ENCODE measurements at places on chromosomes 7 and 10.

DNA sequence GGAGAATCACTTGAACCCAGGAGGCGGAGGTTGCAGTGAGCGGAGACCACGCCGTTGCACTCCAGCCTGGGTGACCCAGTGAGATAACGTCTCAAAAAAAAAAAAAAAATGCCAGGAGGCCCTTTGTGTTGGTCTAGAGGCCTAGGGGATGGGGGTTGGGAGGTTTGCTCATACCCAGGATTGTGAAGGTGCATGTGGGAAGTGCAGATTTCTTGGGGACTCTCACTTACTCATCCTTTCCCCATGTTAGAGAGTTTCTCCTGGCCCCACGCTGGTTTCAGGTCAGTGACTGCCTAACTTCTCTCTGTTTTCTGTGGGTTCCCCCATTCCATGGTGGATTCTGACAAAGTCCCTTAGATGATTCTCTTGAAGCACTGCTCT is 471.5 kb upstream of the CNTNAP2 start:
- no peak for DNase-seq

DNA sequence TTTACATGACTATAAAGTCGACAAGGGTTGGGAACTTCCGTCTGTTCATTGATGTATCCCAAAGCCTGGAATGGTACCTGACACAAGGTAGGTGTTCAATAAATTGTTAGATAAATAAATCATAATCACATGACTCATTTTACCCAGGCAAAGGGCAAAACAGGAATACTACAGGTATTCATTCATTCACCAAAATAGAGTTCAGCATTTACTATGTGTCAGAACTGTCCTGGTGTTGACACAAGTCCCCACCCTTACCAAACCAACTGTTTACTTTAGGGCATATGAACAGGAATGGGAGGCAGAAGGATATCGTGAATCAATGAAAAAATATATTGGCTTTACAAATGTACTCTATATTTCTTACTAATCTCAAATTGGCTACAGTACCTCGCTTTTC is 666 bp upstream of the YAE1 start:
- DNase-seq, result no peak

DNA sequence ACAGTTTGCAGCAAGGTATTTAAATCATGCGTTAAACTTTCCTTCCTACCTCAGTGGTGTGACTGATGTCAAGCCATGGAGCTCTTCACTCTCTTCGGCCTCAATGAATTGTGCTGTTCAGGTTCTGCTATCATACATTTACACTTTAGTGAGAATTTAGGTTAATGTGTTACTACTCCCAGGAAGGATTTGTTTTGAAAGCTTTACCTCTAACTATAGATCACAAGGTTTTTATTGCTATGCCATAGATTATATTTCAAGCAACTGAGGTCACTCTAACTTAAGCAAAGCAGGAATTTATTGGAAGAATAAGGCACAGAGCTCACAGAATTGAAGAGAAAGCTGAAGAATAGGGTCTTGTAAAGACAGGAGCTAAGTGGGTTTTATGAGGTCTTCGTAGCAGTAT is 11.0 kb upstream of the ADD3 start:
- DNase-seq, result no peak

DNA sequence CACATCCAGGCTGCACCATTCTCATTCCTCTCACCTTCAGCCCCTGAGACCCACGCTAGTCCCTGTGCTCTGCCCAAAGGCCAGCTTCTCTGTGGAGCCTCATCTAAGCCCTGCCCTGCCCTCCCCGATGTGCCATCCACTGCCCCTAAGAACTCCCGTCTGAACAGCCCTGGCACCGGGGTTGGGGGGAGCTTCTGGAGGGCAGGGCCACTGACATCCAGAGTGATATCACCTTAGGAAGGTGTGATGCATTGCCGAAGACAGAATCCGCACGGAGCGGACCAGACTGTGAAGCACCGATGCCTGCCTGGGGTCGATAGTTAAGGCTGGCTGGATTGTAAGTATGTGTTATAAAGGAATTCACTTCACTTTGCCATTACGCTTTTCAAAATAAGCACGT is 511.0 kb downstream of the PTPRN2 start:
- DNase-seq, result no peak

DNA sequence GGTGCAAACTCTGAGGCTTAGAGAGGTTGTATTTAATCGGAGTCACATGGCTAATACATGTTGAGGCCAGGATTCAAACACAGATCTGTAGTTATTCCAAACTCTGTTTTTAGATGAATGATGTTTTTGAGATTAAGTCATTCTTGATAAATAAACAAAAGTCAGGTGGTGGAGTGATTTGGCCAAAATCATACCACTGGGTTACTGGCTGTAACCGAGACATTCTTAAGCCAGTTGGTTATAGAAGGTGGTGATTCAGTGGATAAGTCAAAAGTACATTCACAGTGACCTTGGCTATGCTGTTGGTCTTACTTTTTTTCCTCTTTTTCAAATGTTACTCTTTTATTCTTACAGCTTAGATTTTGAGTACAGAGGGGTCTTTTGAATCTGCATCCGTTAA is 361.4 kb downstream of the KIF20B start:
- DNase-seq, result no peak

DNA sequence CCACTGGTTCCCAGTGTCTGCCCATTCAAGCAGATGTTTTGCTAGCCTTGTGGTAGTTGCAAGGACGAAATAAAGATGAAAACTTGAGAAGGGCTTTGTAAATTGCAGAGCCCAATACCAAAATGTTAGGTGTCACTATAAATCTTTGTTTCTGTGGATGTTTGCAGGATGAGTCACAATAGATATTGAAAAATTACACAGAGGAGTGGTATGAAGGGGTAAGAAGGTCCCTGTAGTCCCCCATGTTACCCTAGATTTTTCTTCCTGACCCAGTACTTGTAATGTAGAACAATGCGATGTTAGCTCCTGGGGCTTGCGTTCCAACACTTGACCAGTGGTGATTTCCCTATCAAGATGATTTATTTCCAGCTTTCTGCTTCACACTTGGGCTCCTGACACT is 102.6 kb upstream of the LYZL1 start:
- no peak for DNase-seq

GRCh38 chr7:147062897-147063296 is 946.3 kb downstream of the CNTNAP2 start:
- no peak for DNase-seq

DNA sequence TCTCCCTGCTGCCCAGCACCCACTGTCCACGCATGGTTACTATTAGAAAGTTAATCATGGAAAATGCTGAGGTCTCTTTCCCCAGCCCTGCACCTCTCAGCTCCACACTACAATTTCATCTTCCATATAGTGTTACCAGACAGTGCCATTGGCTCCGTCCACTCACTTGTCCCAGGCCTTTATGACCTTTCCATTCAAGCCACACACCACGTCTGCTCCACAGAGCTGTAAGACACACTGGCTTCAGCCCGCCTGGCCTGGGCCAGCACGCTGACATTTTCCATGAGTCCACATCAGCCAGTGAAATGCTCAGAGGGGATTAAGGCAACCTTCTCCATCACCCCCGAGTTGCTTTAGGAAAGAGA is 118.7 kb downstream of the KCNMA1 start:
- DNase-seq, result no peak

GRCh38 chr7:134827889-134828288 is 48.5 kb downstream of the CALD1 start:
- no peak for DNase-seq

- DNase-seq, result no peak
Measured at GRCh38 chr10:72265990-72266865, 7.5 kb upstream of the DDIT4 start.

DNA sequence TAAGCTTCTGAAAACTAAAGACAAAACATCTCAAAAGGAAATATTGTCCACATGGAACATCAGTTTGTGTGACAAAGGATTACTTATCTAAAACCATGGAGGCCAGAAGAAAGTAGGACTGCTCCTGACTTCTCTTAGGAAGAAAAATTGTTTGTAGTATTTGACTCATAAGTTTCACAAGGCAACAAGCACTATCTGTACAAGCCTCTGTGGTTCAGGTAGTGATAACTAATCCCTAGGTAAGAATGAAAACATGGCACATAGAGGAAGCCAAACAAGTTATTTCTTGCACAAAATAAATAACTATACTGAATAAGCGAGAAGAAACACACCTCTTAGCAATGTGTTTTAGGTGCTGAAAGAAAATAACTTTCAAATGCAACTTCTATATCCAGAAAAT is 30.3 kb downstream of the TFPI2 start:
- DNase-seq, result no peak

GRCh38 chr10:89522463-89522862 is 12.9 kb downstream of the SLC16A12 start:
- DNase-seq, result no peak

- peak; percentile 35 for DNase-seq
Measured at GRCh38 chr7:80134536-80135308, at the start of gene GNAI1. GNAI1 (plus strand) TSS chr7:80134831; CDS start chr7:80135161, 330 bp downstream.

- DNase-seq, result no peak
Measured at GRCh38 chr10:69614130-69614529, 15.9 kb upstream of the FAM241B start.

GRCh38 chr7:48058990-48059389 is 23.6 kb downstream of the C7orf57 start:
- no peak for DNase-seq

GRCh38 chr10:89783406-89783805 is 82.0 kb downstream of the KIF20B start:
- no peak for DNase-seq

GRCh38 chr7:66500087-66500486 is 128.6 kb upstream of the KCTD7 start:
- DNase-seq, result no peak

DNA sequence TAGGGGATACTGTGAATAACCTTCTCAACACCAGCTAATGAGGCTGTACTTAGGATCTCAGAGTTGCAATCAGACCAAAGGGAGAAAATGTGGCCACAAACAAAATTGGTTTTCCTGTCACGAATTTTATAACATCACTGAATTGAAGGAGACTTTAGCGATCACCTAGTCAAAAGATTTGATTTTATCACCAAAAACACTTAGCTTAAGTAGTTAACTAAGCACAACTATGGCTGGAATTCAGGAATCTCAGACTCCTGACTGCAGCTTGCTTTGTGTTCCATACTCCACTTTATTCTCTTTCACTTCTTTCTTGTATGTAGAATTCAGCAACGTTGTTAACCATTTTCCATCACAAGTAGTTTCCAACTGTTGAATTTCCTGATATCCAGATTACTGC is 152.0 kb downstream of the SLC16A9 start:
- DNase-seq, result no peak

- DNase-seq, result no peak
Measured at GRCh38 chr7:101916041-101916800, 98.8 kb downstream of the CUX1 start.

DNA sequence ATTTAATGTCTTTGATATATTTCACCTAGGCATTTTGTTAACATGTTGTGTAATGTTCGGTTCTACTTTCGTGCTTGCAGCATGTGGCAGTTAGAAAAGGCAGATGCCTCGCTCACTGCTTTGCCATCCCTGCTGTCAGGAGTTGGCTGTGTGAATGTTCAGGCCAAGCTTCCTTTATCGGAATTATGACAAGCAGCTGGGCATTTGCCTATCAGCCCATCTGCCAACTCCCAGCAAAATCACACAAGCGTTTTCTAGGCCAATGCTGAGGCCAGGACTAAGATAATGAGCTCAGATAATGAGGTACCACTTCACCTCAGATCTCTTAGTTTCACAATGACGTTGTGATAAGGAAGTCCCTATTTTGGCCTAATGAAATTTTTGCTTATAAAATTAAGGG is 212.7 kb upstream of the FAM3C start:
- DNase-seq, result no peak

GRCh38 chr10:83469728-83470331 is 669.5 kb upstream of the GHITM start:
- DNase-seq, result no peak

- DNase-seq, result no peak
Measured at GRCh38 chr7:50704844-50705243, 77.9 kb downstream of the GRB10 start.

DNA sequence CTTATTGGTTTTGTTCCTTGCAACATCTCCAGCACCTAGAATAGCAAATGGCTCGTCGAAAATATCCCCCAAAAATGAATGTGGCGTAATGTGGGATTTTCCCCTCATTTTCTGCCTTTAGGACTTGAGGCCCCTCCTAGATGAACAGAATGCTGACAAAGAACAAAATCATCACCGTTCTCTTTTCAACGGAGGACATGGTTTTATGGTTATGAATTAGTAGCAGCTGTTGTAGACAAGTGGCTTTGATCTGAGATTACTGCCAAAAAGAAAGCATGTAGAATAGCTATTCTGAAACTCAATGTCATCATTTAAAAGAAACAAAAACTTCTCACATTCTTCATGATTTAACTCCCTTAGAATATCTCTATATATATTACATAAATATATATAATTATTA is 17.2 kb upstream of the CALN1 start:
- no peak for DNase-seq

GRCh38 chr10:5595591-5595990 is 70.8 kb downstream of the ASB13 start:
- no peak for DNase-seq

- DNase-seq, result no peak
Measured at GRCh38 chr7:151274936-151275812, 26.7 kb upstream of the SMARCD3 start.

- no peak for DNase-seq
Measured at GRCh38 chr10:12051241-12051640, 8.6 kb upstream of the UPF2 start.

DNA sequence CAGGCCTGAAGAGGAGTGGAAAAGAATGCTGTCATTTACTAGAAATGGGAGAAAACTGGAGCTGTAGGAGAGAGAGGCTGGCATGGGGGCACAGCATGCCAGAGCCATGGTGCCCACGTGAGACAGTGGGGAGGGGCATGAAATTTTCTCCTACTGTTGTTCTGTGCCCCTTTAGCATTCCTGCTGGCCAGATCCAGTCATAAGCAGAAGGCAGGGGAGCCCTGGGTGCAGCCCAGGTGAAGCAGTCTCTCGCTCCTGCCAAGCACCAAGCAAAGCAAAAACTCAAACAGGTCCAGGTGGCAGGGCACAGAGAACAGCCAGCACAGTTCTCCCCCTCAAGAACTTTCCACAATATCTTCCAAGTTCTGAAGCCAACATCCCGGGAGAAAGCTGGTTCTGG is 383.2 kb downstream of the TCERG1L start:
- DNase-seq, result no peak

- DNase-seq, result no peak
Measured at GRCh38 chr10:95964756-95965155, 57.0 kb downstream of the CC2D2B start.

DNA sequence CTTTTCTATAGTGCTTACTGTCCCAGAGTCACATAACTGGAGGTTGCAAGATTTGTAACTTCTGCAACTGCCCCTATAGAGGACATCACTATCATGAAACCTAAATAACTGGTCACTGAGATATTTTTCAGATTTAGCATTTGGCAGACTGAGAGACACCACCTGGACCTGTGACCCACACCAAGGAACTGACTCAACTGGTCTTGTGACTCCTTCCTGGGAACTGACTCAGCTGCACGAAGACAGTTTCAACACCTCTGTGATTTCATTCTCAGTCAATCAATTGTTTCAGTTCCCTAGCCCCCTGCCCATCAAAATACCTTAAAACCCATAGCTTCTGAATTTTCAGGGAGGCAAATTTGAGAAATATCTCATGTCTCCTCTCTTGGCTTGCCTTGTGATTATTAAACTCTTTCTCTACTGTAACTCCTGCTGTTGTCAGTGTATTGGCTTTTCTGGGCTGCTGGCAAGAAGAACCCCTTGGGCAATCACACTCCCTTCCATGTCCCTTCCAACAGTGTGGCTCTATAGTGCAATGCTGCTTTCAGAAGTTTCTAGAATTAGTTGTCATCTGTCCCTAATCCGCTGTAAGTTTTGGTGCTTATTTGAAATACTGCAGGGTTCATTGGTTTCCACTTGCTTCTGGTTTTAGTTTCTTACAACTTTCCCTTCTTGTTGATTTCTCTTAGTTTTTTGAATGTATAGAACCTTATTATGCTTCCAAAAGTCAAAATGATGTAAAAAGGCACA is 127.8 kb upstream of the ADCY1 start:
- no peak for DNase-seq

- DNase-seq, result no peak
Measured at GRCh38 chr10:66827353-66827752, 98.5 kb upstream of the LRRTM3 start.

All from GM13977 (cell line).